ENCODE measurements at places on chromosomes 7 and 10.

DNA sequence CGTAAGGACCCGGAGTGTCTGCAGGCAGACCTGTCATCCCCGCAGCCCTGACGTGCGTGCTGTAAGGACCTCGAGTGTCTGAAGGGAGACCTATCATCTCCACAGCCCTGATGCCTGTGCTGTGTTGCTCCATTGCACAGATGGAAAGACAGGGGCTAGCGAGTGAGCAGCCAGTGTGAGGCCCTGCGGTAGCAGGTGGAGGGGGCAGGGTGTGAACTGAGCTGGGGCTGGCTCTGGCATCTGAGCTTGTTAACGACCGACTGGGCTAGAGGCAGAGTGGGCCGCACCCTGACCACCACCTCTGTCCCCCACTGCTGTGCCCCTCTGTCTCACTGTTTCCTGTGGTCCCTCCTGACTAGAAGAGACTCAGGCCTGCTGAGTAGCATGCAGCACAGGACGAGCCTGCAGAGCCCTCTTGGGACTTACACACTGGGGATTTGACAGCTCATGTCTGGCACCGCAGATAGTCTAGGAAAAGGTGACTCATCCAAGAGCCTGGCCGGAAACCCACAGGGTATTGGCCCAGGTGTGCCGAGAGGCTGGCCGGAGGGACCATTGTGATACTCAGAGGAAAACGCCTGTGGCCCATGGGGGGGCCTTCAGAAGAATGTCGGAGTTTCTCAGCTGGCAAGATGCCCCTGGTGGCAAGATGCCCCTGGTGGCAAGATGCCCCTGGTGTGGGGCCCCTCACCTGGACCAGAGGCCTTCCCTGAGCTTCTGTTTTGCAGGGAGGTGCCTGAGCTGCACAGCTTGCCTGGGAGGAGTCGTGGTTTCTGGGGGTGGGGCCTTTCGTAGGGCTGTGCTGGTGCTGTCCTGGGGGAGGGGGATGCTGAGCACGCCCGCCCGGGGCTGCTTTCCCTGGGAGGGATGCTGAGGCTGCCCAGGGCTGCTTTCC, 34.3 kb downstream of the INPP5A start:
- DNase-seq = no peak
- no peak overlapping the region for H3K27ac ChIP-seq
- H3K4me1 ChIP-seq = peaks cover 8% of the 10 kb centered on the region
- H3K27me3 ChIP-seq = no peaks in the 10 kb centered on the region
- no peaks in the 10 kb centered on the region for H3K36me3 ChIP-seq

DNA sequence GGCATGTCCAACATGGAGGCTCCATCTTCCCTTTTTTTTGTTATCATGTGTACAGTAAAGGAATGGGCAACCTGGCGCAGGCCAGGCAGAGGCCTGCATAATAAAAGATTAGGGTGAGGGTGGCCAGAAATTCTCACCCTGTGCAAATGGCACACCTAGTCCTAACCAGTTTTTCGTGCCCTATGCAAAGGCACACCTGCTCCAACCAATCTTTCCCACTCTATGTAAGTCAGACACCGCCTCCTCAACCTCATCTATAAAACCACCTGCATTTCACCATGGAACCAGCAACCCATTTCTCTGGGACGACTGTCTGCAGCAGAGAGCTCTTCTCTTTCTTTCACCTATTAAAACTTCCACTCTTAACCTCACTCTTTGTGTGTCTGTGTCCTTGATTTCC, 16.1 kb downstream of the TBATA start:
- H3K4me3 ChIP-seq = no peak overlapping the region
- no peak overlapping the region for H3K27ac ChIP-seq
- H3K4me1 ChIP-seq = no peaks in the 10 kb centered on the region
- H3K27me3 ChIP-seq = no peaks in the 10 kb centered on the region

GRCh38 chr7:105611856-105612775, 30.8 kb upstream of the EFCAB10 start:
- no peaks in the 10 kb centered on the region for H3K27me3 ChIP-seq
- H3K4me1 ChIP-seq = no peaks in the 10 kb centered on the region
- H3K4me3 ChIP-seq = no peak overlapping the region
- H3K27ac ChIP-seq = no peak overlapping the region

GRCh38 chr7:91226411-91226810, 37.8 kb upstream of the FZD1 start:
- no peak overlapping the region for H3K27ac ChIP-seq
- no peak for DNase-seq
- no peaks in the 10 kb centered on the region for H3K27me3 ChIP-seq
- H3K36me3 ChIP-seq = no peaks in the 10 kb centered on the region

DNA sequence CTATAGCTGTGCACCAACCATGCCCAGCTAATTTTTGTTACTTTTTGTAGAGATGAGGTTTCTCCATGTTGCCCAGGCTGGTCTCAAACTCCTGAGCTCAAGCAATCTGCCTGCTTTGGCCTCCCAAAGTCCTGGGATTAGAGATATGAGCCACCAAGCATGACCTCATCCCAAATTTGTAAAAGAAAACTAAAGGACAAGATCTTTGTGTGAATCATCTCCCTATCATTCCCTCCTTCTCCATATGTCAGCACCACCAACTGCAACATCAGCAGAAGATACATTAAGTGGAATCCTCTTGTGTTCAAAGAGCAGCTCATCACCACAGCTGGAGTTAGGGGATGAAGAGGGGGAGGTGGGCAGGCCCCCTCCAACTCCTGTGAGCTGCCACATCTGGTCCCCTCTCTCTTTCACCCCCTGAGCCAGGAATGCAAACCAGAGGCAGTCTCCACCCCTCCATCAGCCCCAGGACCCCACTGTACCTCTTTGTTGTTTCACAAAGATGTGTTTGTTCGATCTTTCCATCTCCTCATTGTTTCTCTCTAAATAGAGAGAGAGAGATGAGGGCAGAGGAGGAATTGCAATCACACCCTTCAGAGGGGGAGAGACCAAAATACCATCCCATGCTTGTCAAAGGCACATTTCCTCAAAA, 47.3 kb upstream of the PIP4K2A start:
- H3K27ac ChIP-seq = no peak overlapping the region
- peaks cover 26% of the 10 kb centered on the region for H3K4me1 ChIP-seq

- H3K4me1 ChIP-seq = peaks cover 26% of the 10 kb centered on the region
- no peaks in the 10 kb centered on the region for H3K36me3 ChIP-seq
- no peaks in the 10 kb centered on the region for H3K27me3 ChIP-seq
- DNase-seq = no peak
- no peak overlapping the region for H3K4me3 ChIP-seq
These were observed 154.9 kb downstream of the EGFR start for GRCh38 chr7:55173671-55174070.

- H3K27me3 ChIP-seq = no peaks in the 10 kb centered on the region
- H3K36me3 ChIP-seq = peaks cover 13% of the 10 kb centered on the region
- no peak overlapping the region for H3K4me3 ChIP-seq
- H3K27ac ChIP-seq = no peak overlapping the region
These were observed 100.8 kb downstream of the ACTR3B start for GRCh38 chr7:152860310-152860709.

DNA sequence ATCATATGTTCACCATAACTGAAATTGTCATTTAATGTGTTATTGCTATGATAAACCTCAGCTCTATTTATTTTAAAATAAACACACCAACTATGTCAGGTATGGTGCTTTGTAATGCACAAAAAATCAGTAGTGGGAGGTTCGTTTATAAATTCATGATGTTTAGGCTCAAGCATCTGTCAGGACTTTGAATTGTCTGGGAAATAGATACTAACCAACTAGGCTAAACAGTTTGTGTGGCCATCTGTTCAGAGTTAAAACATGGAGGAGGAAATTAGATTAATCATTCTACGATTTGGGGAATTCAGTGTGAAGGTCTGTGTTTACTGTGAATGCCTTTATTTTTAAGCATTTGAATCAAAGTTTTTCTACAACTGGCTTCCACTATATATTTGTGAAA, 212.6 kb upstream of the FZD8 start:
- no peak overlapping the region for H3K27ac ChIP-seq
- H3K36me3 ChIP-seq = peaks cover 6% of the 10 kb centered on the region
- DNase-seq = no peak
- peaks cover 12% of the 10 kb centered on the region for H3K4me1 ChIP-seq
- no peaks in the 10 kb centered on the region for H3K27me3 ChIP-seq
- H3K4me3 ChIP-seq = no peak overlapping the region

DNA sequence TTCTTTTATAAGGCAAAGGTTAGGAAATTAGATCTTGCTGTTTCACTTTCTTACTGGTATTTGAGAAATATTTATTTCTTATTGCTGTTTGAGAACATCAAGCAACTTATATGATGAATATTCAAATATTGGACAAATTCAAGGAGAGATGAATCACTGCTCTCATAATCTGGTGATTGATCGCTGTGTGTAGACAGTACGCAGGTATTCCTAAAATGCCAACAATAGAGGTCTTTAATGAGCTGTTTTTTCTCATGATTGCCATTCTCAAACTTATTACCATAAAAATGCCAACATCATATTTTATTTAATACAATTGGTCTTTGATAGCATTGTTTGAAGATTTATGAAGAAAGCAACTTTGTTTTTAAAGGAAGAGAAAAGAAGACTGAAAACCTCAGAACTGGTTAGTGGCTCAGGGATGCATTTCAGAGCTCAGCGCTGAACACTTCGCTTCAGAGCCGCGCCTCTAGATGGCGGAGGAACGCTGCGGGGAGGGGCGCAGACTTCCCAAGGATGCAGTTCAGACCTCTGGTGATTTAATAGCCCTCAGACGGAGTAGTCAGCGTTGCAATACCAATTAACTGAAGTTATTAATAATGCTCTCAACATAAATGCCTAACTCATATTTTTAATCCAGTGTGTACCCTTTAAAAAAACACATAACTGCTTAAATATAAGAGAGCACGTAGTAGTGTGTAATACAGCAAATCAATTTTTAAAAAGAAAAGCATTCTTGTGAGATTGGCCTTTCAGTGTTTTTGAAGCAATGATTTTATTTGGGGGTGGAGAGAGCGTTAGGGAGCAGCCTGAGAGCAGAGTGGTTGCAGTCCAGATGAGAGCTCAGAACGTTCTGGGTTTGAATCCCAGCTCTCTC, 38.5 kb upstream of the STEAP4 start:
- H3K4me3 ChIP-seq = no peak overlapping the region
- H3K27me3 ChIP-seq = no peaks in the 10 kb centered on the region
- H3K36me3 ChIP-seq = no peaks in the 10 kb centered on the region
- no peaks in the 10 kb centered on the region for H3K4me1 ChIP-seq
- H3K27ac ChIP-seq = no peak overlapping the region

GRCh38 chr10:52283174-52283573, 30.9 kb upstream of the DKK1 start:
- no peak for DNase-seq
- H3K4me1 ChIP-seq = no peaks in the 10 kb centered on the region
- no peaks in the 10 kb centered on the region for H3K27me3 ChIP-seq
- H3K27ac ChIP-seq = no peak overlapping the region
- no peak overlapping the region for H3K4me3 ChIP-seq

GRCh38 chr7:15720849-15721471, 34.5 kb upstream of the MEOX2 start:
- peaks cover 16% of the 10 kb centered on the region for H3K4me1 ChIP-seq
- no peaks in the 10 kb centered on the region for H3K27me3 ChIP-seq
- no peak overlapping the region for H3K27ac ChIP-seq
- no peak overlapping the region for H3K4me3 ChIP-seq
- no peaks in the 10 kb centered on the region for H3K36me3 ChIP-seq

DNA sequence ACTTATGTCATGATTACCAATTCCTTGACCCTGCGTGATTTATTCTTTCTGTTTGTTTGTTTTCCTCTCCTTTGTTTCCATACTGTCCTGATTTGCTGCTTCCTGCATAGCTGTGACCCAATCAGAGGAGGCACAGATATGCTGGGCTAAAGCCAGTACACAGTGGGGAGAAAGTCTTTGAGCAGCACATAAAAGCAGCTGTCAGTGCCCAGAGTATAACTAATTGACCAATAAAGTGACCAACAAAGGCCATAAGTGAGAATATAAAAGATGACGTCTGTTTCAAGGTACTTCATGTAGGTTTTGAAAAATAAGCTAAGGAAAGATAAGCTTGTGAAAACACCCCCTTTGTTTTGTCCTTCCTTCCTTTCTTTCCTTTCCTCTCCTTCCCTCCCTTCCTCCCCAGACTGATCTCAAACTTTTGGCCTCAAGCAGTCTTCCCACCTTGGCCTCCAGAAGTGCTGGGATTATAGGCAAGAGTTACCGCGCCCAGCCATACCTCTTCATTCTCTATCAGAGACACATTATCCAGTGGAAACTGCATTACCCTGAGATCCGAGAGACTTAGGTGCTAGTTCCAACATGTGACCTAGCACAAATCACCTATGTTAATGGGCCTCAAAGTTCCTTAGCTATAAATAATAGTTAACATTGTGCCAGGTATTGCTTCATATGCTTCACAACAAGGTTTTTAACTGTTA, 17.0 kb downstream of the BCAP29 start:
- H3K27me3 ChIP-seq = no peaks in the 10 kb centered on the region
- H3K4me1 ChIP-seq = peaks cover 18% of the 10 kb centered on the region
- no peak overlapping the region for H3K4me3 ChIP-seq
- H3K27ac ChIP-seq = no peak overlapping the region
- DNase-seq = no peak

All from neural crest cell (in vitro differentiated cells).